ENCODE measurements at places on chromosomes 5 and 9.

GRCh38 chr9:36862206-36863145, 171.6 kb downstream of the PAX5 start:
- no peaks in the 10 kb centered on the region for H3K27me3 ChIP-seq
- no peak overlapping the region for H3K4me3 ChIP-seq
- peaks cover 17% of the 10 kb centered on the region for H3K4me1 ChIP-seq
- H3K36me3 ChIP-seq = no peaks in the 10 kb centered on the region
- no peak overlapping the region for H3K27ac ChIP-seq

- no peaks in the 10 kb centered on the region for H3K36me3 ChIP-seq
- H3K4me3 ChIP-seq = no peak overlapping the region
- DNase-seq = peak; percentile 53
- no peaks in the 10 kb centered on the region for H3K27me3 ChIP-seq
Measured at GRCh38 chr9:113574441-113575262, 111.1 kb downstream of the RGS3 start.

- no peak overlapping the region for H3K4me3 ChIP-seq
- no peak overlapping the region for H3K27ac ChIP-seq
- no peaks in the 10 kb centered on the region for H3K4me1 ChIP-seq
- H3K27me3 ChIP-seq = peaks cover 6% of the 10 kb centered on the region
- no peak for DNase-seq
Measured at GRCh38 chr5:100232736-100233135, 302.4 kb upstream of the FAM174A start.

DNA sequence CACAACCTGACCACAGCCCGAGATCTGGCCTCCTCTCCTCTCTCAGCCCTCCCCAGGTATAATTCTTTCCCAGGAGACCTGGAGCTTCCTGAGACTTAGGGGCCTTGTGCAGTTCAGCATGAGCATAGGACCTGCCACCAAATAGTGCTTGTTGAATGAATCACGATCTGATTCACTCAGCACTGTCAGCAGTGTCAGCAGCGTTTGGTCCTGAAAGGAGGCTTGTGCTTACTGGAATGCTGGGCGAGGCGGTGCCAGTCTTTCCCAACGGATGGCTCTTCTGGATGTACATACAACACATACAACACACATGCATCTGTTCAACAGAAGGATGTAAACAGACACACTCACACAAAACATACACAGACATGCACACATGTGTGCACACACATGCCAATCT, 173.3 kb downstream of the COL23A1 start:
- DNase-seq = no peak
- peaks cover 3% of the 10 kb centered on the region for H3K4me1 ChIP-seq
- H3K4me3 ChIP-seq = no peak overlapping the region

DNA sequence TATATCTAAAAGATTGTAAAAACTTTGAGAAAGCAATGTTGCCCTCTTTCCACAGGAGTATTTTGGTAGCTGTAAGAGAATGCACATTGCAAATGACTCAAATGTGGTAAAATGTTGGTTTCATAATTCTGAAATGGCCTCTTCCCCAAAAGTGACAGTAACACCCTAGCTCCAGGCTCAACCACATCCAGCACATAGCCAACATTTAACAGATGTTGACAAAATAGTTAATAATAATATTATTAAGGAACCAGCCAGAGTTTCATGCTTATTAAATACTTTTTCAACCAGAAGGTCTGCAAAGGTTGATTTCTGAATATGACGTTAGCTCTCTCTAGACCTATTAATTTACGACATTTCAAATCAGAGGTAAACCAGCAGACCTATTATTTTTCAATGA, 1.3 kb downstream of the ANXA1 start:
- peaks cover 57% of the 10 kb centered on the region for H3K36me3 ChIP-seq
- peak overlapping the region; percentile 96 for H3K27ac ChIP-seq
- H3K4me1 ChIP-seq = peaks cover 64% of the 10 kb centered on the region

DNA sequence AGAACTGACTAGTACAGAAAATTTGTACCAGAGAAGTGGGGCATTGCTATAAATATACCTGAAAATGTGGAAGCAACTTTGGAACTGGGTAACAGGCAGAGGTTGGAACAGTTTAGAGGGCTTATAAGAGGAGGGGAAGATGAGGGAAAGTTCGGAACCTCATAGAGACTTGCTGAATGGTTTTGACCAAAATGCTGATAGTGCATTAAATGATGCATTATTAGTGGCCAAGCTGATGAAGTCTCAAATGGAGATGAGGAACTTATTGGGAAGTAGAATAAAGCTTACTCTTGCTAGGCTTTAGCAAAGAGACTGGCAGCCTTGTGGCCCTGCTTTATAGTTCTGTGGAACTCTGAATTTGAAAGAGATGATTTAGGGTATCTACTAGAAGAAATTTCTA, 189.8 kb downstream of the FGF10 start:
- no peak for DNase-seq
- H3K4me1 ChIP-seq = no peaks in the 10 kb centered on the region
- H3K4me3 ChIP-seq = no peak overlapping the region
- no peaks in the 10 kb centered on the region for H3K36me3 ChIP-seq
- no peak overlapping the region for H3K27ac ChIP-seq

- no peak for DNase-seq
- H3K27me3 ChIP-seq = no peaks in the 10 kb centered on the region
- no peaks in the 10 kb centered on the region for H3K36me3 ChIP-seq
- peaks cover 40% of the 10 kb centered on the region for H3K4me1 ChIP-seq
- H3K4me3 ChIP-seq = no peak overlapping the region
Measured at GRCh38 chr9:114737118-114737517, 55.1 kb upstream of the TEX48 start.

- H3K4me3 ChIP-seq = no peak overlapping the region
- no peak overlapping the region for H3K27ac ChIP-seq
- H3K4me1 ChIP-seq = no peaks in the 10 kb centered on the region
- H3K27me3 ChIP-seq = peaks cover 3% of the 10 kb centered on the region
Measured at GRCh38 chr9:99863955-99864354, 42.3 kb downstream of the NR4A3 start.

- no peak for DNase-seq
- H3K36me3 ChIP-seq = no peaks in the 10 kb centered on the region
- peaks cover 5% of the 10 kb centered on the region for H3K27me3 ChIP-seq
- no peaks in the 10 kb centered on the region for H3K4me1 ChIP-seq
- no peak overlapping the region for H3K27ac ChIP-seq
- H3K4me3 ChIP-seq = no peak overlapping the region
Measured at GRCh38 chr9:92004045-92004392, 54.0 kb upstream of the ROR2 start.

- H3K27me3 ChIP-seq = no peaks in the 10 kb centered on the region
- no peak overlapping the region for H3K4me3 ChIP-seq
- no peak overlapping the region for H3K27ac ChIP-seq
- no peaks in the 10 kb centered on the region for H3K36me3 ChIP-seq
- H3K4me1 ChIP-seq = no peaks in the 10 kb centered on the region
Measured at GRCh38 chr9:13674926-13675637, 395.6 kb upstream of the MPDZ start.

DNA sequence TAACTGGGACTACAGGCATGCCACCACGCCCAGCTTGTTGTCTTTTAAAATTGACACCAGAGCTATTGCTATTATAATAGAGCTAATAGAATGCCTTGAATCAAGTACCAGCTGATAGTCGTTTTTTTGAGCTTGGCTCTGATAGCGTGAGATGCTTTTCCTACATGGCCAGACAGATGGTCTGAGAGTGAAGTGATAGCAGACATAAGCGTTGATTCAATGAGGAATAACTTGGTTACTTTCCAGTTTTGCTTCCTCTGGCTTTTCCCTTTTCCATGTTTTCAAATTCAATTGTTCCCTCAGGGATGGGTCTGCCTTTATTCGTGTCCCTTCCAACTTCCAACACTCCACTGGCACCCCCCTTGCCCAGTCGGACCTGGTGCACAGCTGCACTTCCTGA, 15.4 kb downstream of the AGXT2 start:
- H3K4me1 ChIP-seq = no peaks in the 10 kb centered on the region
- no peaks in the 10 kb centered on the region for H3K27me3 ChIP-seq
- H3K4me3 ChIP-seq = no peak overlapping the region
- H3K36me3 ChIP-seq = no peaks in the 10 kb centered on the region
